ENCODE measurements at places on chromosomes 3 and 15.

- DNase-seq: no peak
Measured at GRCh38 chr3:133535971-133536881, 37.3 kb upstream of the CDV3 start.

- DNase-seq: no peak
Measured at GRCh38 chr3:8848696-8849131, 79.3 kb upstream of the OXTR start.

GRCh38 chr3:29593802-29594201 is 312.9 kb downstream of the RBMS3 start:
- DNase-seq: no peak

- DNase-seq: no peak
Measured at GRCh38 chr3:6471744-6472143, 389.2 kb upstream of the GRM7 start.

- no peak for DNase-seq
Measured at GRCh38 chr3:15283702-15284101, 48.7 kb downstream of the SH3BP5 start.

GRCh38 chr3:69791919-69792399 is 52.7 kb downstream of the MITF start:
- DNase-seq: no peak

DNA sequence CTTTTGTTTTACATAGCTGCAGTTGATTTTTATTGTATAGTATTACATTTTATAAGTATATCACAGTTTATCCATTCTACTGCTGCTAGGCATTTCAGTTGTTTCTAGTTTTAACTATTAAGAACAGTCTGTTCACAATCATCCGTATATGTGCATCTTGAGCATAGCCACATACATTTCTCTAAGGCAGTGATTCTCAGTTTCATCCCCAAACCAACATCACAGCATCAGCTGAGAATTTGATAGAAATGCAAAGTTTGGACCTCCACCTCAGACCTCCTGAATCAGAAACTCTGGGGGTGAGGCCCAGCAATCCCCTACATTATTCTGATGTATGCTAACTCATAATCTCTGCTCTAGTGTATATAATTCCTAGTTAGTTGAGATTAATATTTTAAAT is 120.8 kb downstream of the VPS8 start:
- no peak for DNase-seq

DNA sequence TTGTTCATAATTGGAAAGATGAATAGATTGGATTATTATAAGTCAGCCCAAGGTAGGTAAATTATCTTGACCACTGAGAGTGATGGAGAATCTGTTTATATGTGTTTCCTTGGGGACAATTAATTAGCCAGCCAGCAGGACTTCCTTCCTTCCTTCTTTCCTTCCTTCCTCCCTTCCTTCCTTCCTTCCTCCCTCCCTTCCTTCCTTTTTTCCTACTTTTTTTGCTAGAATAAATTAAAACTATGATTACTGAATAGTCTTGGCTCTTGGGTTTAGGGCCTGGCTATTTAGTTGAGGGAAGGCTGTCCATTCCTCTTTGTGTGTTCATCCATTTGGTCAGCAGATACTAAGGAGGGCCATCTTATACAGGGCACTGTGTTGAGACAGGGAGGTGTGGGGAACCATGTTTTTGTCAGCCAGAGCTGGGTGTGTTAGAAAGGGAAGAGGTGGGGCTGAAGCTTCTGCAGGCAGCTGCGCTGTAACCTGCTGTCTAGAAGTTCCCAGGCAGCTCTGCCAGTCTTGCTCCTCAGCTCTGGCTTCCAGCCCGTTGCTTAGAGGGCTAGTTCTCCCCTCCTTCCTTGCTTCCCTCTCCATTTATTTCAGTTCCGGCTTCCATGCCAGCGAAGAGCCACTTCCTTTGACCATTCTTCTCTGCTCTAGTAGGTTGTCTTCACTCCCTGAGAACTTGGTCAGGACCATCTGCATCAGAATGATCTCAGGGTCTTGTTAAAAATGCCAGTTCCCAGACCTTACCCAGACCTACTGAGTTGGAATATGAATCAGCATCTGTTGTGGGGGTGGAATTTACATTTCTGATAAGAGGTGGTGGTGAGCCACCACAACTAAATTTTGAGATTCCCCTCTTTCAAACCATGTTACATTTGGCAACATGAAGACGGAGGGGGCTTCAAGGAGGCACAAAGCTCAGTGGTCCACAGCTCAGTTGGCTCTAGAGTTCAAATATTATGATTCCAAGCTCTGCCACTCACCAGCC is 113.9 kb downstream of the DGKG start:
- DNase-seq: no peak

- DNase-seq: no peak
Measured at GRCh38 chr3:99978221-99978620, 136.1 kb downstream of the FILIP1L start.

DNA sequence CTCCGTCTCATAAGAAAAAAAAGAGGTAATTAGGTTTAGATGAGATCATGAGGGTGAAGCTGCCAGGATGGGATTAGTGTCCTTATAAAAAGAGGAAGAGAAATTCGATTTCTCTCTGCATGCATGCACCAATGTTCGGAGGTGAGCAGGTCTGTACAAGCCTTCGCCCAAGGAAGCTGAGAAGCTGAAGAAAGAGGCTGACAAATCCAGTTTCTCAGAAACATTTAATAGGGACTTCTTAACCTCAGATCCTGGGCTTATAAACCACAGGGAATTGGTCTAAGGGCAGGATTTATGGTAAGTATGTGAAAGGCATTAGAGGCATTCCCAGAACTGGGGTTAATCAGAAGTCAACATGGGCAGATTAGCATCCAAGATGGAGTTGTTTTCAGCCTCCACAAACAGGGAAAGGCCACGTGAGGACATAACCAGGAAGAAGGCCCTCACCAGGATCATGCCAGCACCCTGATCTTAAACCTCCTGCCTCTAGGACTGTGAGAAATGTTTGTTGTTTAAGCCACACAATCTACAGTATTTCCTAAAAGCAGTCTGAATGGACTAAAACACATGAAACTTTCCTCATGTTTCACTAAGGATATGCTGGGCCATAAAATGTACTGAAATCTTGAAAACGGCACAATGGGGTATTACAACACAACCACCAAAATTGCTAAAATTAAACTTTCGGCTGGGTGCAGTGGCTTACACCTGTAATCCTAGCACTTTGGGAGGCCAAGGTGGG is 11.3 kb downstream of the SHISA5 start:
- no peak for DNase-seq

DNA sequence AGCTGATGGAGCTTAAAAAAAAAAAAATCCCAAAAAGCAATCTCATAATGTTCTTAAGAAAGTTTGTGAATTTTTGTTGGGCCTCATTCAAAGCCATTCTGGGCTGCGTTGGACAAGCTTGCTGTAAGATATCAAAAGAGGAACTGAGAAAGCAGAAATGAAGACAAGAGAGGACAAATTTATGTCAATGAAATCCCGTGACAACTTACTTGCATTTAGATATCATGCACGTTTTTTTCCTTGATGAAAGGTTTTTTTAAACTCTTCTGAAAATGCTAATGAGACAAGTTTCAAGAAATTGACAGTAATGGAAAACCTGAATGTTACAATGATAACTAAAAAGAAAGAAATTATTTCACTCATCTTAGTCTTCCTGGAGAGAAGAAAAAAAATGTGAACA is 662.9 kb downstream of the SQOR start:
- DNase-seq: no peak

- DNase-seq: no peak
Measured at GRCh38 chr3:136817448-136817847, 1.5 kb upstream of the SLC35G2 start.

DNA sequence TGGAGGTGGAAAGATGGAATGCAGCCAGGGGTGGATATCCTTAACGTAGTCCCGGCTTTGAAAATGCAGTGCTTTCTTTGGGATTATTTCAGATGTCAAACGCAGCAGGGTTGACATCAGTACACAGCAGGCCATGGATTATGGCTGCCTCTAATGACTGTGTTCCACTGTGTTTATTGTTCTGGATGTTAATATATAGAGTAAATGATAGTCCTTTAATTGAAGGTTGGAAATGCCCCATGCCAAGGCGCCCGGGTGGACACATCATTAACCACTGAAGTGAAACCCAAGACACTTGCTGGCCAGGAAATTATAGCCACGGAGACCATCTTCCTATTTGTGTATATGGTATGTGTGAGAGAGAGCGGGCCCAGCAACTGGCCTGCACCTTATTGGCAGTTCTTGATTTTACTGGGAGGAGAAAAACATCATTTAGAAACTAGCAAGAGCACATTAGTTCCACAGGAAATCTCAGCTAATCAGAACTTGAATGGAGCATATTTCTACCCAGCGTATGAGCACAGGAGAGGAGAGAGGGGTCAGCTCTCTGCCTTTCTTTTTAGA is 254.9 kb upstream of the RASGRP1 start:
- DNase-seq: no peak

GRCh38 chr3:102189956-102190723 is 244.7 kb upstream of the ZPLD1 start:
- DNase-seq: no peak

DNA sequence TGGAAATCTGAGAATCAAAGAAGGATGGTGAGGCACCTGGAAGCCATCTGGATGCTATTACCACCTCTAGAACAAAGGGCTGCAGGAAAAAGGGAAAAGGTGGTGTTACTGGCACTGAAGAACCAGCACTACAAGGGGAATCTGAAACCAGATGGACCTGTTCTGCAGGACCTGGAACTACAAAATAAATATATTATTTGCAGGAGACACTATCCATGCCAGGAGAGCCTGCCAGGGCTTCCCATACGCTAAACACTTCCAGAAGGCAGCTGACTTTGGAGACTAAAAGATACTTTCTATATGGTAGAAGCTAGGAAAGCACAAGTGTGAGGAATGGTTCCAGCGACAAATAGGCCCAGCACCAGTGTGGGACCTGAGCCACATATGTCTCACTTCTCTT is 83.4 kb upstream of the POU1F1 start:
- peak; percentile 79 for DNase-seq

- peak; percentile 37 for DNase-seq
Measured at GRCh38 chr3:112582244-112582874, 20.5 kb downstream of the SLC35A5 start.

DNA sequence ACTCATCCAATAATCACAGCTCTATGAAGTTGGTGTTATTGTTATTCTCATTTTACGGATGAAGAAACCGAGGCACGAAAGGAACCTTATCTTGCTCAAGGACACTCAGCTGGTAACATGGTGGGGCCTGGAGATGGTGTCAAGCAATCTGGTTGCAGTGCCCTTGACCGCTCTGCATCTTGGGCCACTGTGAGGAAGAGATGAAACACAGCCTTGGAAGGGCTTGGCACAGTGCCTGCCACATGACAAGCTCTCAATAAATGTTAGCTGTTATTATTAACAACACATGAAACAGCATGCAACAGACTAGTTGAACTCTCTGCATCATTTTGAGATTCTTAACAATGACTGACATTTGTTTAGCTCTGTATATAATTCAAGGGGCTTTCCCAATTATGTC is 10.1 kb upstream of the ITGA11 start:
- no peak for DNase-seq

- DNase-seq: peak; percentile 8
Measured at GRCh38 chr3:191238321-191238817, 39.3 kb downstream of the OSTN start.

- no peak for DNase-seq
Measured at GRCh38 chr3:155418407-155418806, 124.9 kb upstream of the STRIT1 start.

DNA sequence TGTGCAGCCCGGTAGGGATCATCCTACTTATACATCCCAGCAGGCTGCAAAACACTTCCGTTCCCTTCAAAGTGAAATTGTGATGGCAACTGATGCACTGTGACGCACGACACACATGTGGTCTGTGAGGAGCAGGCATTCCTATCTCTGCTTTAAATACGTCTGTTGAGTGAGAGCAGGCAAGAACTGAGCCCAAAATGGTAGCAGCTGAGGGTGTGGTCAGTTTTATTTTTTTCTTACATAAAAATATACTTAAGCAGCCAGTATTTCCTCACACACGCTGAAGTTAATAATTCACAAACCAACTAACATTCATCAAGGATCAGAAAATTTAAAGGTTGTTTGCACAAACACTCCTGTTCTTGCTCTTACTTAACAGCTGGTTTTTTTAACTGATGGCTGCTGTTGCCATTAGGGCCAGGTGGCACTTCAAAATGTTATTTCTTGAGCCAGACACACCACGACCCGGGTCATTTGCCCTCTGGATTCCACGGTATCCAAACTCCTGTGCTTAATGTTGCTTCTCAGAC is 23.9 kb downstream of the LRIG1 start:
- peak; percentile 56 for DNase-seq

- DNase-seq: no peak
Measured at GRCh38 chr3:37310666-37311050, 136.3 kb upstream of the LRRFIP2 start.

GRCh38 chr3:127121885-127122284 is 71.0 kb upstream of the PRR23E start:
- DNase-seq: no peak

GRCh38 chr3:190552021-190552420 is 38.1 kb downstream of the IL1RAP start:
- DNase-seq: no peak

DNA sequence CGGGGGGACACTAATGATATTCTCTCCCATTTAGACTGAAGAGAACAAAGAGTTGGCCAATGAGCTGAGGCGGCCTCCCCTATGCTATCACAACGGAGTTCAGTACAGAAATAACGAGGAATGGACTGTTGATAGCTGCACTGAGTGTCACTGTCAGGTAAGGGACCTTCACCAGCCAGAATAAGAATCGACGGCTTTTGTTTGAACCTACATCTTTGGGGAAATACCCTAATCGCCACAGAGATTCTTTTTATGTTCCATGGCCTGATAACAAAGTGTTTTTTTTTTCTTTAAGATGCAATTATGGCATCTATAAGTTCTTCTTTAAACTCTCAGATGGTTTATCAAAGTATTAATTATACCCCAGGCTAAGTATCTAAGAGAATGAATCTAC is 3.4 kb downstream of the THBS1 start:
- DNase-seq: no peak

GRCh38 chr3:112979244-112979832 is 4.4 kb upstream of the CD200R1 start:
- DNase-seq: peak; percentile 17

DNA sequence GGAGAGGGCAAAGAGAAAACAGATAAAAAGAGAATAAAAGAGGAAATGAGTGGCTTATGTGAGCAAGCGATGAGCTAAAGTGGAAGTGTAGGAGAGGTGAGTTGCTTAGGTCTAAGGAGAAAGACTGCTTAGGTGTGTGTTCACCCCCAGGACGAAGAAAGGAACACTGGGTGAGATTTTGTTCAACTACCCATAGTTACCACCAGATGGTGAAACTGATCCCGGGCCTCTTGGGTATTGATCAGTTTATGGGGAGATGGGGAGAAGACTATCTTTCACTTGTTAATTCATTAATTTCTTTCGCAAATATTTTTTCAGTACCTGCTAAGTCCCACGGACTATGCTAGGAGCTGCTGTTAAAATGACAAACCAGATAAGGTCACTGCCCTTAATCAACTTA is 33.9 kb downstream of the GAP43 start:
- no peak for DNase-seq

GRCh38 chr15:89121414-89121813 is 33.2 kb downstream of the ABHD2 start:
- peak; percentile 42 for DNase-seq

GRCh38 chr3:136595913-136596697 is 156.1 kb downstream of the STAG1 start:
- no peak for DNase-seq
